Osteoblast (primary cell): ENCODE measurements at places on chromosomes 16 and 17. TPM values are rescaled to one million over a fixed set of nuclear protein-coding genes. Genes with fewer than 3 reads are reported as not detected.

The EVPLL gene
- not detected in 2 replicates for total RNA-seq

The SLC52A1 gene
- not detected in 2 replicates for total RNA-seq

The LDHD gene
- total RNA-seq = 2.7 and 3.6 TPM in 2 replicates

- no peak for DNase-seq
These were observed 5.0 kb downstream of the ARL6IP1 start for GRCh38 chr16:18796377-18796776.

- DNase-seq = no peak
These were observed 9.7 kb downstream of the HPR start for GRCh38 chr16:72072514-72073342.

DNA sequence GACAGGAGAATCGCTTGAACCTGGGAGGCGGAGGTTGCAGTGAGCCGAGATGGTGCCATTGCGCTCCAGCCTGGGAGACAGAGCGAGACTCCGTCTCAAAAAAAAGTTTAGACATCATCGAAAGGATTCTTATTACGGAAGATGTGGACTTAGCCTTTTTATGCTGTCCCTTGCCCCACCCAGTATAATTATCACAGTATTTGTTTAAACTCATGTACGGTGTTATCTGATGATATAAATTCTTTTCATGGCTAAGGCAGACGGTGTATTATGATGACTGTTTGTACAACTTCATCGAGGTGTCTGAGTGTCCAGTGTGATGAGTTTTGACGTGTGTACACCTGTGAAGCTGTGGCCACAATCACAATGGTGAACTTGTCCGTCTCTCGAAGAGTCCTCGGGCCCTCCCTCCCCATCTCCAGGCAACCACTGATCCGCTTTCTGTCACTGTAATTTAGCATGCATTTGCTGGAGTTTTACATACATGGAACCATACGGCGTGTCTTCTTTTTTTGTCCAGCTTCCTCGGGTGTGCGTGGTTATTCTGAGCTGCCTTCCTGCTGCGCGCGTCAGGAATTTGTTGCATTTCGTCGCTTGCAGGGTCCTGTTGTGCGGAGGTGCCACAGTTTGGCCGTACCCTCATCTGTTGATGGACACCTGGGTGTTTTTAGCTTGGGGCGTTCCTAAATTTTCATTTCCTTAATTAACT lies 26.2 kb downstream of the BAIAP2 start:
- no peak for DNase-seq

GRCh38 chr17:28325211-28325610 lies 6.2 kb downstream of the TMEM97 start:
- DNase-seq = no peak

GRCh38 chr16:85250147-85250463 lies 137.8 kb upstream of the CIBAR2 start:
- DNase-seq = no peak

- no peak for DNase-seq
These were observed 36.7 kb downstream of the AKAP10 start for GRCh38 chr17:19940722-19941464.

DNA sequence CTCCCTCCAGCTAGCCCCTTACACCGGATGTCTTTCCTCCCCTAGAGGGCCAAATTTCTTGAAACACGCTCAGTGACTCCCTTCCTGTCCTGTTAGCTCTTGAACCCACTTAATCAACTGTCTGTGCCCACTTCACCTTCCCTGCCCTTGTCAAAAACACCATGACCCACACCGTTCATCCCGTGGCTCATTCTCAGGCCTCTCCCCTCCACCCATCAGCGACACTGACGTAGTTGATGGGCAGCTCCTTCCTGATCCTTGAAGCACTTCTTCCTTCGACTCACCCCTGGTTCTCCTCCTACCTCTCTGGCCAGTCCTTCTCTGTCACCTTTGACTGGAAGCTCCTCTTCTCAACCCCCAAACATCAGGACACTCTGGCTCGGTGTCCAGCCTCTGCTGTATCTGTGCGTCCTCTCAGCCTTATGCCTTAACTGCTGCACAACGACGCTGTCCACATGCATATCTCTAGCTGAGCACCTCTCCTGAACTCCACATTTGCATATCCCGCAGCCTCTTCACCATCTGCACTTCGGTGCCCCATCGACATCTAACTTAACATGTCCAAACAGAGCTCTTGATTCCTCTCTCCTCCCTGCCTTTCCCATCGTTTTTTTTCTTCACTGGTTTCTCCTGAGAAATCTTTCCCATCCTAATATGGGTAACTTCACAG lies 39.3 kb upstream of the CCDC182 start:
- no peak for DNase-seq

DNA sequence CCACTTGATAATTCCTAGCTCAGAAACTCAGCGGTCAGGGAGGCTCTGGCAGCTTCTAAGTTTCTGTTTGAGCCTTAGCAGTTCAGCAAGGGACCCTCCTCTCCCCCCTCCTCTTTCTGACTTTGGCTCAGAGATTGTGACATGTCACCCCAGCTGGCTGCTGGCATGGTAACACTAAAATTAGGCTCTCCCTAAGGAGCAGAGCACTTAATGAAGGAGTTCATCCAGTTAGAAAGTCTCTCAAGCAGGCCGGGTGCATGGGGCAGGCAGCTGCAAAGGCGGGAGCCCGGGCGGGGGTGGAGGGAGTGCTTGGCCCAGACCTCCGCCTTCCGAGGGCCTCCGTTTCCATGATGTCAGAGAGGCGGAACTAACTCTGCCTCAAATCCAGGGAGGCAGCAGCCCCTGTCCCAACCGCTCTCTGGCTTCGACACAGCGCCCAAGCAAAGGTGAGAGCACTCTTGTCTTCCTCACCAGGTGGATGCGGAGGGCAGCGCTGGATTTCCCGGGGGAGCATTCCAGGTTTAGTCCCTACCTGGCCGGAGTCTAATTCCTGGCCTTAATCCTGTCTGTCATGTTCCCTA lies 128.0 kb upstream of the PLCG2 start:
- no peak for DNase-seq

DNA sequence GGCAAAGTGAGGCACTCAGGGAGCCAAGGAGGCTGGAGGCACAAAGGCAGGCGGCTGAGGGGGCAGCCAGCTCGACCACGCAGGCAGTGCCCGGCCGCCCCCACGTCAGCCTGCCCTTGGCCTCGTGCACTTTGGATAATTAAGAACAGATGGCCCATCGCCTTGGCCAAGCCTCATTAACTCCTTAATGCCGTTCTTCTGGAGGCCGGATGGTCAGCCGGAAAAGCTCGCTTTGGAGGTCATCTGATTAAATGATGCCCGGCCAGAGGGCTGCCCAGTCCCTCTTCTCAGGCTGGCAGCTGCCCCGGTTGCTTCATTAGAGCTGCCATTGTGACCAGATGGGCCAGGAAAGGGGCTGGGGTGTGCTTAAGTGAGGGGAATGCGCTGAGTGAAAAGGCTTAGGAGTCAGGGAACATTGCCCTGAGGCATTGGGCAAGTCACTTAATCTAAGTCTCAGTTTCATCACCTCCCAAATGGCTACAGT lies 364.0 kb downstream of the NPIPA8 start:
- DNase-seq = no peak

- no peak for DNase-seq
These were observed 265.7 kb upstream of the KCNJ16 start for GRCh38 chr17:69809331-69809730.

DNA sequence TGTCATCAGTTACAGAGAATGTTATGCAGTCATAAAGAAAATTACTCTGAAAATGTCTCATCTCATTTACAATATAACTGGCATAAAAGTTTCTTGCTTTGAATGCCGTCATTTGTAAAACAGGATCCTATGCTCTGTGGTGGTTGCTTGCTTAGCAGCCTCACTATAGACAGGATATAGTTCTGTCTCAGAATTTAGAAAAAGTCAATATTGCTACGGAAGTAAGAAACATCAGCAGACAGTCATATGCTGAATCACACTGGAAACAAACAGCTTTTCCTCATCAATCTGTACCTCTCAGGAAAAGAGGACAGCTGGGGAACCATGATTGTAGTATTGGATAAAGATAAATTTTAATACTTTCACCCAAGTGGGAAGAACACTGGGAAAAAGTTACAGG lies 105.5 kb downstream of the MYO1D start:
- DNase-seq = no peak

- peak; percentile 84 for DNase-seq
These were observed 601 bp downstream of the PHKB start for GRCh38 chr16:47461598-47462266.
